Cortex of kidney (tissue), 1 donor: ENCODE measurements at places on chromosomes 7 and 10.

DNA sequence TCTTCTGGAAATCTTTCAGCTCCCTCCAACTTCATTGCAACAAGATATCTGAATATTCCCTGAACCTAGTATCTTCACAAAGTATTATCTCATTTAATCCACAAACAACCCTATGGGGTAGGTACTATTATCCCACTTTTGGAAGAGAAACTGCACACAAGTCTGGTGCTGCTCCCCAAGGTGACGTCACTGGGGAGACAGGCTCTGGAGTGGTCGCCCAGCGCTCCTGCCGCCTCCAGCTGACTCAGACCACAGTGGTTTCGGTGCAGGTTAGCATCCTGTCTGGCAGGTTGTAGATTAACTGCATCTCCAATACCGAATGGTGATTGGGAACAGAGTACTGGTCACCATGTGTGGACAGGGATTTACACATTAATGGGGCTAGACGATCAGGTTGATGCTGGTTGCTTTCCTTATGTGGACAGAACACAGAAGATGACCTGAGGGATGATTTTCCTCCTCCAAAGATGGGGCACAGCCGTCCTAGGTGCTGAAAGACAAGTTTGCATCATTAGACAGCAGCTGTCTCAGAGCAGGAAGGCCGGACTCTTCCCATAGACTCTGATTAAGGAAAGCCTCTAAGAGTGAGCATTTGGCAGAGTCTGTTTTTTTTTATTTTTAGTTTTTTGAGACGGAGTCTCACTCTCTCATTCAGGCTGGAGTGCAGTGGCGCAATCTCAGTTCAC lies 128.6 kb downstream of the TRRAP start:
- DNase-seq, result no peak

GRCh38 chr7:15370441-15370840 lies 191.4 kb downstream of the AGMO start:
- no peak for DNase-seq

DNA sequence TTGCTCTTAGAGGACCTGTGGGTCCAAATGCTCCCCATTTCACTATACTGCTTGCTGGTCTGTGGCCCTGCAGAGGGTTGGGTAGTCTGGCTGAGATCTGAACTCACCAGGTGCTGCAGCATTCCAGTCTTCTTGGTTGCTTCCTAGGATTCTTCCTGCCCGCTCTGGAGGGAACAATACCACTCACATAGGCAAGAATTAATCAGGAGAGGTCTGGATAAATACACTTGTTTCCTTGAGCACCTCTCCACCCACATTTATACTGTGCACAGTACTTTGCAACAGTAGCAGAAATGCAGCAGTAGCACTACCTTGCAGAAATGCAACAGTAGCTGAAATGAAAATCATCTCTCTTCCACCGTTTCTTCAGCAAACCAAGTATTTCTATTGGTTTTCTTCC lies 125.3 kb downstream of the INSYN2A start:
- no peak for DNase-seq

DNA sequence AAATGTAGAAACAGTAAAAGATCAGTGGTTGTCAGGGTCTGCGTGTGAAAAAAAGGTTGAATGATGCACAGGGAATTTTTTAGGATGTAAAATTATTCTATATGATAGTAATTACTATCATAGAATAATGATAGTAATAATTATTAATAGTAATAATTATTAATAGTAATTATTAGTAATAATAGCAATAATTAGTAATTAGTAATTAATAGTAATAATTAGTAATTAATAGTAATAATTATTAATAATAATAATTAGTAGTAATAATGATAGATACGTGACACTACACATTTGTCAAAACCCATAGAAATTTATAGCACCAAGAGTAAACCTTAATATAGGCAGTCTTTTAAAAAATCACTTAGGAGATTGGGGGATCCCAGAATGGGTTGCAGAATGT lies 4.5 kb upstream of the NUDCD3 start:
- DNase-seq, result no peak

- no peak for DNase-seq
Measured at GRCh38 chr10:804191-804781, 114.8 kb upstream of the DIP2C start.

GRCh38 chr10:129332476-129332875 lies 134.6 kb upstream of the MGMT start:
- no peak for DNase-seq

- no peak for DNase-seq
Measured at GRCh38 chr10:22651276-22651980, 63.0 kb downstream of the PIP4K2A start.

DNA sequence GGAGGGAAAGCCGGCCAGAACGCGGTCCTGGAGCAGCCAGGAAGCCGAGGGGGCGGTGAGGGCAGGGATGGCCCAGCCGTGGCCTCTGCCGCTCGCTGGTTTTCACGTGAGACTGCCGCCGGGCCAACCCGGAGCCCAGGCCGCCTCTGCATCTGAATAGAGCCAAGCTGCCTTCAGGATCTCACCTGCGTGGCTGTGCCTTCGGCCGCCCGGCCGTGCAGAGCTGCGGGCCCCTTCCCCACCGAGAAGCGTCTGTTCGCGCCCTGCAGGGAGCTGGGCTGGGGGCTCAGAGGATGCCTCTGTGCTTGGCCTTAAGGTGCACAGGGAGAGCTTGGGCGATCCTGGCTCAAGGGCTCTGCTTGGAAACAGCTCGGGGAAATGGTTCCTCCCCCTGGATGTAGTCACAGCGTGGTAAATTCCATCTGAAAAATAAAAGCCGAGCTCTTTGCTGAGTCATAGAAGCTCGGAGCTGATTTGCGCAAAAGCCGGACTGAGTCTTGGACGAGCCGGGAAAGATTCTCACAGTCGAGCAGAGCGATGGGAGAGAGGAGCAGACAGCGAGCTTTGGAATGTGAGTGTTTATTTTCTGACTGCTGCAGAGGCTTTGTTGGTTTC lies at the start of gene JAKMIP3:
TSS of gene JAKMIP3 (plus strand) at position 456 of the 615 bp plus-strand sequence. CDS start 38,863 bp downstream, outside the sequence.
- DNase-seq, result no peak

DNA sequence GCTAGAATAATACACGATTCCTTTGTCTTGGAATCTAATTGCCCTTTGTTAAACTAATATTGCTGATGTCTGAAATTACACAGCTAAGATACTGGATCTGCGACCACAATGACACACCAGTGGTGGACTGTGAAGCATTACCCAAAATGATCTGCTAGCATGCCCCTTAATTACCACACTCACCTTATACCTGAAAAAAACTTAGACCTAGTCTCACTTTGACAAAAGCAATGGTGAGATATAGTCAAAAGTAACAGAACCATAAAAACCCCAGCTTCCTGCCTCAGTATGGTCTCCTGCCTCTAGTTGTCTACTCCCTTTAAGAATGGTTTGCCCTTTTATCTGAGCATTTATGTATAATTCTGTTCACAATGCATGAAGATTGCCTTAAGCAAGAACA lies 20.8 kb upstream of the ERVW-1 start:
- DNase-seq, result no peak

DNA sequence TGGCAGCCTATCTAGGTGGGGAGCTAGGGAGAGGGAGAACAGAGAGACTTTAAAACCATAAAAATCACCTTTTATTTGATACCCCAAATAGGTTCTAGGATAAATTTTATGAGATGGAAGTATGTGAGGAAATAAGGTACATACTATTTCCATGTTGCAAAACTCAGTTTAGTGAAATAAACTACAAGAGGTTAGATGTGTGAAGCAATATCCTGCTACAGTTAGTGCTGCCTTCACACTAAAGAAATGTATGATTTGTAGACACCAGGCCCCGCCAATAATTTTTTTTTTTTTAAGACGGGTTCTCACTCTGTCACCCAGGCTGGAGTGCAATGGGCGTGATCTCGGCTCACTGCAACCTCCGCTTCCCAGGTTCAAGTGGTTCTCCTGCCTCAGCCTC lies 34.4 kb upstream of the RSBN1L start:
- no peak for DNase-seq

GRCh38 chr10:14873090-14873760 lies 5.4 kb upstream of the SUV39H2 start:
- DNase-seq, result no peak

- no peak for DNase-seq
Measured at GRCh38 chr10:62233356-62234076, 35.1 kb downstream of the RTKN2 start.

GRCh38 chr7:10934292-10934691 lies 39.4 kb upstream of the PHF14 start:
- no peak for DNase-seq

- no peak for DNase-seq
Measured at GRCh38 chr7:54944179-54944578, 74.6 kb upstream of the EGFR start.

- DNase-seq, result no peak
Measured at GRCh38 chr7:43491123-43491522, 91.8 kb upstream of the STK17A start.

DNA sequence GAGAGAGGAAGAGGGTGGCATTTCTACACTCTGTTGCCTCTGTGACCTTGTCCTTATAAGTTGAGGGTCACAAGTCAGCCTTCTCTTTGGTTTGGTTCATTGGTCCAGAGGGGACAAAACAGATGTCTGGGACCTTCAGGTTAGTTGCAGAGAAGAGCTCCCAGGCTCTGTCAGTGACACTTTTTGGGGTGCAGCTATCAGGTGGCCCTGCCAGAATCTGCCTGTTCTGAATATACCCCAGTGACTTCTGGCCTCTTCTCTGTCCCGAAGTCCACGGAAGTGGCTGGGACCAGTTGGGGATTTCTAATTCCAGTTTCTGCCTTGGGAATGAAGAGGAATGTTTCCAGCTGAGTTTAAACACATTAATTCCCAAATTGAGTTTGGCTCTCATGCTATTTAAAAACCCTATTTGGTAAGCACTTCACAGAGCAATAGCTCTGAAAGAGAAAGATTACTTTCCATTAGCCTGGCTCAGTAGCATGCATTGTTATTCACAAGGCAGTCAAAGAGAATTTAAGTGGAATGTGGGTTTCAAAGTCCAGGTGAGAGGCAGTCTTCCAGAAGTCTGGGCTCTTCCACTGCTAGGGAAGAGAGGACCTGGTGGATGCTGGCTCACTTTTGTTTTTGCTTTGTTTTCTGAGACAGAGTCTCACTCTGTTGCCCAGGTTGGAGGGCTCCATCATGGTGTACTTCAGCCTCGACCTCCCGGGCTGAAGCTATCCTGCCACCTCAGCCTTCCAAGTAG lies 237.8 kb upstream of the GALNT17 start:
- no peak for DNase-seq

DNA sequence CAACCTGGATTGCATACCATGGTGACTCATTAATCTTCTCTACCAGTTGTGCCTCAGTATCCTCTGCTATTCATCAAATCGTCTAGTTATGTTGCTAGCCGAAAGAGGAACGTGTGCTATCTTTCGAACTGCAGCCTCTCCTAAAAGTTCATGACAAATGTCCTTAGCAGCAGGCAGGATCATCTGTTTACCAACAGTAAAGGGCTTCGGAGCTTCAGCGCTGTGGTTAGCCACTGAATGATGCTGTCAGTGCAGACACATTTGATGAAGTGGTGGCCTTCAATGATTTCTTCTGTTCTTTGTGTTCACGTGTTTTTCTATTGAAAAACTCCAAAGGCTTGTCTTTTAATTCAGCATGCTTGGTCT lies 68.8 kb downstream of the CSTF2T start:
- DNase-seq, result no peak

GRCh38 chr7:159064816-159065510 lies 79.7 kb downstream of the VIPR2 start:
- no peak for DNase-seq

- DNase-seq, result no peak
Measured at GRCh38 chr10:48209241-48209640, 65.3 kb downstream of the FRMPD2 start.

DNA sequence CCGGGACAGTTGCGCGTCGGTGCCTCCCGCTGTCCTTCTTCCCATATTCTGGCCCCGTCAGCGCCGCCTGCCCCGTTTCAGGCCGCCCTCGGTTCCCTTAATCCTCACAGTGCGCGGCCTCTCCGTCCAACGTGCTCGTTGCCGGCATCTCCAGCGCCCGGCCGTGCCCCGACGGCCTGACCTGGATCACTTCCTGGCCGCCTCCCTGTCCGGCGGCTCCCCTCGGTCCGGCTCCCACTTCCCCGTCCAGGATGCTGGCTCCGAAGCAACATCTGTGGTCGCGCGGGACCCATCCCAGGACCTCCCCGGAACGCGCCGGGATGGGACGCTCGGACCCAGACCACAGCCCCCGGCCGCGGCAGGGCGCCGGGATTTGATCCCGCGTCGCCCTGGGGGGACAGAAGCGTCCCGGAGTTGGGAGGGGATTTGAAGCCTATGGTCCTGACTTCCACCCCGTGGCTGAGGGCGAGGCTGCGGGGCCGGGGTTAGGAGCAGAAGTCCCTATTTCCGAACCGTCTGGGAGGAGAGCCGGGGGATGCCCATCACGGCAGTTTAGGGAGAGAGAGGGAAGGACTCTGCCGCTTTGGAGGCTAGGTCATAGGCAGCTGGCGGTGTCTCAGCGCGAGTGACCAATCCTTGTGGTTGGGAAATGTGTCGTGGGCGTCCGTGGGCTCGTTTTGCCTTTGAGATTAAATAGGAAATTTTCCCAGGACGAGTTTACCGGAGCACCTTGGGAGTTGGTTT lies 53.8 kb downstream of the KCTD7 start:
- no peak for DNase-seq

GRCh38 chr7:45157653-45158401 lies at the start of gene RAMP3:
TSS of gene RAMP3 (plus strand) at chr7:45157791. CDS start at chr7:45157829, 38 bp downstream.
- no peak for DNase-seq

- no peak for DNase-seq
Measured at GRCh38 chr10:119314061-119314460, 106.7 kb downstream of the GRK5 start.

- no peak for DNase-seq
Measured at GRCh38 chr7:86975449-86975848, 84.0 kb downstream of the ELAPOR2 start.

DNA sequence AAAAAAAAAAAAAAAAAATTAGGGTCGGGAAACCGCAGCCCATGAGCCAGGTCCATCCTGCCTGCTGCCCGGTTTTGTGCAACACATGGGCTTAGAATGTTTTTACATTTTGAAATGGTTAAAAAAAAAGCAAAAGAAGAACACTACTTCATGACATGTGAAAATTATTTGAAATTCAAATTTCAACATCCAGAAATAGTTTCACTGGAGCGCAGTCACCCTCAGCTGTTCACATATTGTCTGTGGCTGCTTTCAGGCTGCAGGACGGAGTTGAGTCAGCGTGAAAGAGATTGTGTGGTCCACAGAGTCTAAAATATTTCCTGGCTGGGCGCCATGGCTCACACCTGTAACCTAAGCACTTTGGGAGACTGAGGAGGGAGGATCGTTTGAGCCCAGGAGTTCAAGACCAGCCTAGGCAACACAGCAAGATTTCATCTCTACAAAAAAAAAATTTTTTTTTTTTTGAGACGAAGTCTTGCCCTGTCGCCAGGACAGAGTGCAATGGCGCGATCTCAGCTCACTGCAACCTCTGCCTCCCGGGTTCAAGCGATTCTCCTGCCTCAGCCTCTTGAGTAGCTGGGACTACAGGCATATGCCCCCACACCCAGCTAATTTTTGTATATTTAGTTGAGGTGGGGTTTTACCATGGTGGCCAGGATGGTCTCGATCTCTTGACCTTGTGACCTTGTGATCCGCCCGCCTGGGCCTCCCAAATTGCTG lies 63.9 kb upstream of the ECHDC3 start:
- DNase-seq, result no peak

- no peak for DNase-seq
Measured at GRCh38 chr10:3625959-3626751, 158.9 kb downstream of the KLF6 start.
